ENCODE measurements at places on chromosomes 7 and 10.

DNA sequence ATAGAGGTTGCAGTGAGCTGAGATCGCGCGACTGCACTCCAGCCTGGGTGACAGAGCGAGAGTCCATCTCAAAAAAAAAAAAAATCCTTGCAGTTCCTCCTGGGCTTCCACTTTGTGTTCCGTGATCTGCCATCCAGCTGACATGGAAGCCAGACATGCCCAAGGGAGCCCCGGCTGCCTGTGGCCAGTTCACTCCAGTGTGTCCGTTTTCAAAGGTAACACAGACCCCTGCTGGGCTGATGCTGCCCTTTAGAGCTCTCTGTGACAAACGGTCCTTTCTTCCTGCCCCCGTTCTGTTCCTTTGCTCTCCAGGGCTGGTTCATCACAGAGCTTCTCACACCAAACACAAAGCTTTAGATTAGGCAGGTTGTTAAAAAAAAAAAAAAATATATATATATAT lies 130.8 kb downstream of the CUL2 start:
- no peak for DNase-seq

- DNase-seq: no peak
Observed at GRCh38 chr10:115624448-115624847, 531.3 kb downstream of the ATRNL1 start.

- DNase-seq: no peak
Observed at GRCh38 chr10:84166620-84167288, 6.8 kb upstream of the GPR15LG start.

DNA sequence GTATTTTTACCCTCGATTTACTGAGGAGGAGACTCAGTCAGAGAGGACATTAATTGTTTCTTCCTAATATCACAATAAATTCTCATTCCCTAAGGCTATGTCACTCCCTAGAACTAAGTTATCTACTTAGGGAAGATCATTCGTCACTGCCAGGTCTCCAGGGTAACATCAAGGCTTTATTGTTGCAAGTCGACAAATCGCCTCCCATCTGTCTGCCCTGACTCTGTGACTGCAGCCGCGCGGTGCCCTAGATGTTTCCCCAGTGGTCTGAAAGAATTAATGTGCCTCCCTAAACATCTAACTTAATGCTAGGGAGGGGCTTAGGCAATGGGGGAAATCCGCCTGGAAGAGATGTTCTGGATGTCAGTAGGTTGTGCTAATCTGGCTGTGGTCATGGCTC lies 558.8 kb upstream of the C7orf33 start:
- DNase-seq: no peak

DNA sequence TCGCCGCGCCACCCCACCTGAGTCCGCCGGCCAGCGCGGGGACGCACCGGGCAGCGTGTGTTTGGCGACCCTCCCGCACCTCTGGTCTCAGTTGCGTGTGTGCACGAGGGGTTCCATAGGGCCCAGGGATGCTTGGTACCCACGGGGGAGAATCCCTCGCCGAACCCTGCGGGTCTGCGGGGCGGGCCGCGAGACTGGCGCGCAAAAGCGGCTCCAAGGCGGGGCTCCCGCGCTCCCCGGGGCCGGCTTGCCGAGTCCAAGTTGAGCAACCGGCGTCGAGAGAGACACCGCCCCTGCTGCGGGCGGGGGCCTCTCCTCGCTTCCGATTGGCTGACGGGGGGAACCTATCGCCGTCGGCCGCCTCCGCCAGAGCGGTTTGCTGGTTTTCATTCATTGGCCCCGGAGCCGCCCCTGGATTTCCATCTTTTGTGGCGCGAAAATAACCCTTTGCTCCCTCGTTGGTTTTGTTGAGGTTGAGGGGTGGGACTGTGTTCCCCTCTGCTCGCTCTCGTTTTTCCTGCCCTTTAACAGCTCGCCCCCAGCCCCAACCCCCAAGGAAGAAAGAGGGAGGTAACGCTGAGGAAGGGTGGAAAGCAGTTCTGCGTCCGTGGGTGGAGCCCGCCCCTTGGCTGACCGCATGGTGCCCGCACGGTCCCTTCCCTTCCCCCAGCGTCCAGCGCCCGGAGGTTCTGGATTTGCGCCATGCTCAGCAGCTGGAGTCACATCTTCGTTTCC lies 4.0 kb upstream of the IGF2BP3 start:
- peak; percentile 99 for DNase-seq

GRCh38 chr7:620056-620455 lies 100.4 kb upstream of the PDGFA start:
- DNase-seq: no peak

GRCh38 chr10:99938563-99938962 lies 71.2 kb downstream of the DNMBP start:
- DNase-seq: peak; percentile 8

- DNase-seq: no peak
Observed at GRCh38 chr10:115867305-115867704, 405.7 kb downstream of the GFRA1 start.

GRCh38 chr7:129213828-129214227 lies 11.0 kb upstream of the AHCYL2 start:
- no peak for DNase-seq

DNA sequence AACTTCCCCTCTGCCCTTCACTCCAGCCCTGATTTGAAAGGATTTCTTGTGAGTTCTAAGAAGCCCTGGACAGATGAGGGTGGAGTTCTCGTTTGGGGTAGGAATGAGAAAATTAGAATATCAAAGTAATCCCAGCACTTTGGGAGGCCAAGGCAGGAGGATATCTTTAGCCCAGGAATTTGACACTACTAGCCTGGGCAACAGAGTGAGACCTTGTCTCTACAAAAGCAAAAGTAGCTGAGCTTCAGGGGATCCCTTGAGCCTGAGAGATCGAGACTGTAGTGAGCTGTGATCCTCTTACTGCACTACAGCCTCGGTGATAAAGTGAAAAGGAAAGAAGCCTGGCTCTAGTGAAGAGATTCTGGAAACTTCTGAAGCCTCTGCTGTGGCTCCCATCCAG lies 76.2 kb downstream of the TET1 start:
- DNase-seq: no peak

GRCh38 chr10:73161662-73162061 lies 6.1 kb downstream of the ECD start:
- no peak for DNase-seq

GRCh38 chr10:93154531-93154930 lies 80.8 kb downstream of the CYP26A1 start:
- no peak for DNase-seq

DNA sequence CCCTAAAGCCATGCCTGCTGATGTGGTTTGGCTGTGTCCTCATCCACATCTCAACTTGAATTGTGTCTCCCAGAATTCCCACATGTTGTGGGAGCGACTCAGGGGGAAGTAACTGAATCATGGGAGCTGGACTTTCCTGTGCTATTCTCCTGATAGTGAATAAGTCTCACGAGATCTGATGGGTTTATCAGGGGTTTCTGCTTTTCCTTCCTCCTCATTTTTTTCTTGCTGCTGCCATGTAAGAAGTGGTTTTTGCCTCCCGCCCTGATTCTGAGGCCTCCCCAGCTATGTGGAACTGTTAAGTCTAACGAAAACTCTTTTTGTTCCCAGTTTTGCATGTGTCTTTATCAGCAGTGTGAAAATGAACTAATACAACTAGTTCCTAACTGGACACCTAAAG lies 11.8 kb downstream of the MACROH2A2 start:
- DNase-seq: no peak

GRCh38 chr7:90710466-90710850 lies 114.3 kb downstream of the CDK14 start:
- no peak for DNase-seq

GRCh38 chr7:120857588-120858573 lies at the start of gene TSPAN12:
Gene TSPAN12 (minus strand): TSS chr7:120858144. CDS start chr7:120856763, 1,381 bp downstream.
- DNase-seq: peak; percentile 77

- no peak for DNase-seq
Observed at GRCh38 chr10:74900297-74900696, 73.9 kb downstream of the KAT6B start.

Data from NCI-H1092 treated with DMSO at 0.1 percent for 48 hours (cell line).